ENCODE measurements at places on chromosomes 5 and 9.

DNA sequence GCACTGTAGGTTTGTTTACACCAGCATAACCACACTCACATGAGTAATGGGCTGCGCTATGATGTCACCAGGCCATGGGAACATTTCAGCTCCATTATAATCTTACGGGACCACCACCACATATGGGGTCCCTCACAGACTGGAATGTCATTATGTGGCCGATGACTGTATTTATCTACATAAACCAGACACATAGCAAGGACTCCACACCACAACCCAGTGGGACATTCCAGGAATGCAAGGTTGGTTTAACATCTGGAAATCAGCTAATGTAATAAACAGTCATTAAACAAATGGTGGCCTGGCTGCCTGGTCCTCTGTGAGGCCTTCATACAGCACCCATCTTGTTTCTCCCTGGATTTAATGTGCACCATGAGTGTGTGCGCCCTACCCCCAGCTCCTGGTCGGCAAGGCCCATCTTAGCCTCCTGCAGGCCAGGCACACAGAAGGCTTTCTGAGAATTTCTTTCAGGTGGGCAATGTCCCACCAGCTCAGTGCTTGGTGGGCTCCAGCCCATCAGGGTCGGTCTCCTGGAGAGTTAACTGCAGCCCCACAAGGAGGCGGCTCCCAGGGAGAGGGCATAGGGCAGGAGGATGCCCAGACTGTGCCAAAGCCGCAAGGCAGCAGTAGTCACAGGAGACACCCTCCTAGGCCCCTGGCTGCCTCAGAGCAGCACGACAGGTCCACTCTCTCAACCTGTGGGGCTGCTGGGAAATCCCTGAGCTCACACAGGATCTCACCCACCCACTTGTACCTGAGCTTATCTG lies 35.9 kb upstream of the SARDH start:
- DNase-seq, result no peak

- DNase-seq, result peak; percentile 80
Measured at GRCh38 chr9:136372561-136373299, 739 bp downstream of the CARD9 start.

DNA sequence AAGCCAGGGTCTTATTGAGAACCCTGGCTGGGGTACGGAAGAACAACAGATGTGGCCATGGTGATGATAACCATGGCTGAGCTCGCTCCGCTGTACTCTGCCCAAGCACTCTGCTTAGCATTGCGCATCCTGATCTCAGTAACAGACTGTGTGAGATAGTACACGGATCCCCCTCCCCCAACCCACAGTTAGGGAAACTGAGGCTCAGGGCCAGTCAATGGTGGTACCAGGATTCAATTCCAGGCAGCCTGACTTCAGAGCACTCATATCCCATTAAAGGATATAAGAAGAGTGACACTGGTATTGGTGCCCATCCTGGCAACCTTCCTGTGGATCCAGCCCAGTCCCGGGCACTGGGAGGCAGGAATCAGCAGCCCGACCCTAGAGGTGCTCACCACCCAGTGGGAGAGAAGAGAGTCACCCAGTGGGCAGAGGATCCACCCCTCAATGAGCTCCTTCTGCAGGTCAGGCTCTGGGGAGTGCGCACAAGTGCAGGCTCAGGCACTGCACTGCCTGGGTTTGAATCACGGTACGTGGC lies 26.5 kb upstream of the KIF12 start:
- no peak for DNase-seq

GRCh38 chr9:113649054-113649453 lies 185.5 kb downstream of the RGS3 start:
- peak; percentile 26 for DNase-seq

DNA sequence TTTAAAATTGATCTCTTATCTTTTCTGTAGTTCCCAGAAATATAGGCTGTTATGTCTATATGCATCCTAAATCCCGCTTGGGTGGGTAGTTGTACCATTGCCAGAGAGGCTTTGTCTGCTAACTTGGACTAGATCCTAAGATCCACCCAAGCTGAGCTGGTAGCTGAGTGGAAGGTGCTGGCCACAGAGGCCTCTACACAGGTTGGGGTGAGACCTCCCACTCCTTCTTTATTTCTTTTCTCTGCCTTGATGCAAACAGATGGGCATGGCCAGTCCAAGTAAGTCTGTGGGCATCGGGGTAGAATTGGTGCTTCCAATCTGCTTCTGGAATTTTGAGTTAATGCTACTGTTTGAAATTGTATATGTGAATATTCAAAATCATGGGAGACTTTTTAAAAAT lies 14.4 kb upstream of the GADD45G start:
- no peak for DNase-seq

DNA sequence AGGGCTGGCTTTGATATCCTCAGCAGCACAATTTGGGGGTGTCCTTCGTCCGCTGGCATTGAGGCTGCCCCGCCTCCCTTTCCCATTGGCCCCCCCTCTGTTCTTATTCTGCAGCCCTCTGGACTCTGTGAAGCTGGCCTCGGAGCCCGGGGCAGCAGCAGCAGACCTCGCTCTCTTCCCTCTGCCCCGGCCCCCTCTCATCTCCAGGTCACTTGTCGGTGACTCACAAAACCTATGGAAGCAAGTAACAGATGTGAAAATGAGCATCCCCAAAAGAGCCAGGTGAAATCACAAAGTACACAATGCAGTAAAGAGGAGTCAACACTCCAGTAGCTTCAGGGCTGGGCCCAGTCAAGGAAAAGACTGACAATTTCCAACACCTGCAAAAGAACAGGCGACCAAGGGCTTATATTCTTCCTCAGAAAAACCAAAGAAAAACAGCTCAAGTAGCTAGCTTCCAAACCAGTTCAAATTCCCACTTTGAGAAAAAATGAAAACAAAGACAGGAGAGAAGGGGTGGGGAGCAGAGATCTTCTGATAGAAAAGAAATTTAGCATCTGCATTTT lies 97.5 kb downstream of the ZNF608 start:
- no peak for DNase-seq

GRCh38 chr5:139186261-139186660 lies 11.9 kb downstream of the SIL1 start:
- no peak for DNase-seq

DNA sequence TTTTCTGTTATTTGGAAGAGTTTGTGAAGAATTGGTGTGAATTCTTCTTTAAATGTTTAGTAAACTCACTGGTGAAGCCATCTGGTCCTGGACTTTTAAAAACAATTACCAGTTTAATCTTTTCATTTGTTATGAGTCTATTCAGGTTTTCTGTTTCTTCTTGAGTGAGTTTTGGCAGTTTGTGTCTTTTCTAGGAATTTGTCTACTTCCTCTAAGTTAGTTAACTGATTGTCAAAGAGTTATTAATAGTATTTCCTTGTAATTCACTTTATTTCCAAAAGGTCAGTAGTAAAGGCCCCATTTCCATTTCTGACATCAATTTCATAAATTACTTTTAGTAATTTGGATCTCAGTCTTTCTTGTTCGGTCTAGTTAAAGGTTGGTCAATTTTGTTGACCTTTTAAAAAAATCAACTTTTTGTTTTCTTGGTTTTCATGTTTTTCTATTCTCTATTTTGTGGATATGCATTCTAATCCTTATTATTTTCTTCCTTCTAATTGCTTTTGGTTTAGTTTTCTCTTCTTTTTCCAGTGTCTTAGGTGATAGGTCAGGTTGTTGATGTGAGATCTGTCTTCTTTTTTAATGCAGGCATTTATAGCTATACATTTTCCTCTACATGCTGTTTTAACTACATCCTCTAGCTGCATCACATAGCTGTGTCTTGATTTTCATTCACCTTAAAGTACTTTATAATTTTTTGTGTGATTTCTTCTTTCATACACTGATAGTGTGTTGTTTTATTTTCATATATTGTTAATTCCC lies 7.3 kb upstream of the SMIM3 start:
- no peak for DNase-seq

All from RPMI8226 (cell line).